ENCODE measurements at places on chromosomes 5 and 9. TPM values are rescaled to one million over a fixed set of nuclear protein-coding genes. Genes with fewer than 3 reads are reported as not detected.

GRCh38 chr5:73256862-73257261 is 83.9 kb downstream of the TMEM174 start:
- peak; percentile 64 for DNase-seq

The CFAP90 gene
- not detected for polyA plus RNA-seq

The CCL21 gene
- not detected for polyA plus RNA-seq

- DNase-seq = no peak
Measured at GRCh38 chr5:32785611-32786254, 74.6 kb downstream of the NPR3 start.

GRCh38 chr5:2801577-2802525 is 50.4 kb upstream of the IRX2 start:
- no peak for DNase-seq

DNA sequence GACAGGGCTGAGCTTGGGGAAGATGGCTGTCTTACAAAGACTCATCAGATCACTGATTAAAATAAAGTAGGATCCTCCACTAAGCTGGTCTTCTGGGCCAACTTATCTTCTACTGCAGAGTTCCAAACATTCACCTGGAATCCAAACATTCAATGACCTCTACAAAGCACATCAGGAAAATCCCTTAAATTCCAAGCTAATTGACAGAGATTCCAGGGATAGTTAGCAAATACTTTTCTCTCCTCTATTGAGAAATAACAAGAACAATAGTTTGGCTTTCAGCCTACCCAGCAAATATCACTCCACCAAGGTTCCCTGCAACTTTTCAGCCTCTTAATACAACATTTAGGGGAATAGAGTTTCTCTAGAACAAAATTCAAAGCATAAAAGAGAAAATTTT is 140.6 kb upstream of the LIFR start:
- no peak for DNase-seq

The PLAC8L1 gene
- not detected for polyA plus RNA-seq

The BTNL9 gene
- not detected for polyA plus RNA-seq

DNA sequence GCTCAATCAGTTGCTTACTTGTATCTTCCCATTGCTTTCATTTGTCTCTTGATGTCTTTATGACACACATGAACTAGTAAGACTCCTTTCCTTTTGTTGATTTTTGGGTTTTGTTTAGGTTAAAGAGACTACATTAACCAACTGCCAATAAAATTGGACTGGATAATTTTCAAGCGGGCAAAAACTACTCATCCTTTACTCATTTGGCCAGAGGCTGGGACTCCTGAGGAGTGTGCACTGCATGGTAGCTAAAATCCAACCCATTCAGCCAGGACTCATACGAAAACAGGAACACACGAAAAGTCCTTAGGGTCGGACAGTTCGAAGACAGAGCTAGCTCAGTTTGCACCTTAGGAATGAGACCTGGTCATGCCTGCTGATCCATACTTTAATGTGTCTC is 6.0 kb downstream of the SLC46A2 start:
- DNase-seq = no peak

The SYNPO gene
- 10.7 TPM for polyA plus RNA-seq

DNA sequence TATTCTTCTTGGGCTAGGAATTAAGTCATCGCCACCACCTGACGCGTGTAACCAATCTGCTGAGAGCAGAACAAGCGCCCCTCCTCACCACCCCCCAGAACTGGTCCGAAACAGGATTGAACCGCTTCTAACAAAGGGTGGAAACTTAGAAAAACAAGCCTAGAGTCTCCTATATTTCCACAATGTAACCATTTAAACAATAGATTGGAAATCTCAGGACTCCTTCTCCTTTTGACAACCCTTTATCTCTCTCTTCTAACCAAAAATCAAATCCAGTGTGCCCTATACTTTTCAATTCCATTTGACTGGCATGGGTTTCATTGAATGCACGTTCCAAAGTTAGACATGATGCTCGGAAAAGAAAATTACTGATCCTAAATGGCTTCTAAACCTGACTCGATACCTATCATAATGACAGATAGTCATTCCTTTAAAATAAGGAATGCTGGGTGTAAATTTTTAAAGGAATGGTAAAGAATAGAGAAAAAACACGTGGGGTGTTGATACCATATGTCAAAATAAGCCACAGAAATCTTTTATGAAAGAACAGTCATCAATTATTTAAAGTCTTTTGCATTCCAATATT is 1.2 kb downstream of the ARRDC3 start:
- peak; percentile 81 for DNase-seq

The SARDH gene
- 0.03 TPM for polyA plus RNA-seq

GRCh38 chr5:6759401-6759800 is 46.2 kb downstream of the TENT4A start:
- peak; percentile 11 for DNase-seq

The GABRA6 gene
- not detected for polyA plus RNA-seq

The ECM2 gene
- 0.99 TPM for polyA plus RNA-seq

- DNase-seq = no peak
Measured at GRCh38 chr9:91163773-91164471, 197.8 kb downstream of the AUH start.

DNA sequence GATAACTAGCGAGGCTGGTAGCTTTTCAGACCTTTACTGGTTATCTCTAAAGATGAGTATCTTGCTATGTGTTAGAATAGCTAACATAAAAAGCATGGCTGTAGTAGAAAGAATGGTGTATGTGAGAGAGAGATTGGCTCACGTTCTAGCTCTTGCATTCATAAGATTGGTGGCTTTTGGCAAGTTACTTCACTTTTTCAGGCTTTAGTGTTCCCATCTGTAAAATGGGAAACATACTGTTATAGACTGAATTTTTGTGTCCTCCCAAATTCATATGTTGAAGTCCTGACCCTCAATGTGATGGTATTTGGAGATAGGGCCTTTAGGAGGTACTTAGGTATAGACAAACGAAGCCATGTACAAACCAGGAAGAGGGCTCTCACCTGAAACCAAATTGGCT is 302.4 kb upstream of the KLF4 start:
- no peak for DNase-seq

GRCh38 chr5:80590766-80591165 is 20.7 kb upstream of the ANKRD34B start:
- no peak for DNase-seq

The LYSMD3 gene
- 18.9 TPM for polyA plus RNA-seq

The HMMR gene
- 16.2 TPM for polyA plus RNA-seq

The NEUROG1 gene
- not detected for polyA plus RNA-seq

The RXRA gene
- 17.2 TPM for polyA plus RNA-seq

The UNC13B gene
- polyA plus RNA-seq = 10.9 TPM

The ZFR gene
- polyA plus RNA-seq = 58.7 TPM

- no peak for DNase-seq
Measured at GRCh38 chr5:53560028-53560427, 411 bp upstream of the NDUFS4 start.

DNA sequence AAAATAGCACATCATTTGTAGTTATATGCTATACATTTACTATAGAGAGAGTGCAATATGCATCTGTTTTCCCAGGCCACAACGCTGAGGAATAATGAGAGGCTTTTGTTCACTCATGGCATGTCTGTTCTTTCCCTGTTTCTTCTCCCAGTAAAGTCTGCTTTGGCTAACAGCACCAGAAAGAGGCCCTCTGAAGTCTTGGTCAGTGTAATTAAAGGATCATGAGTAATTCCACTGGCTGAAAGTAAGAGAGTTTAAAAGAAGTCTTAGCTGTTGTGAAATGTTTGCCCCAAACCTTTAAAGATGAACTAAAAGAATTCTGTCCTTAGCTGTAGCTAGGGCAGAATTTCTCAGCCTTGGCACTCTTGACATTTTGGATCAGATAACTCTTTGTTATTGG is 228.8 kb downstream of the TLE4 start:
- no peak for DNase-seq

DNA sequence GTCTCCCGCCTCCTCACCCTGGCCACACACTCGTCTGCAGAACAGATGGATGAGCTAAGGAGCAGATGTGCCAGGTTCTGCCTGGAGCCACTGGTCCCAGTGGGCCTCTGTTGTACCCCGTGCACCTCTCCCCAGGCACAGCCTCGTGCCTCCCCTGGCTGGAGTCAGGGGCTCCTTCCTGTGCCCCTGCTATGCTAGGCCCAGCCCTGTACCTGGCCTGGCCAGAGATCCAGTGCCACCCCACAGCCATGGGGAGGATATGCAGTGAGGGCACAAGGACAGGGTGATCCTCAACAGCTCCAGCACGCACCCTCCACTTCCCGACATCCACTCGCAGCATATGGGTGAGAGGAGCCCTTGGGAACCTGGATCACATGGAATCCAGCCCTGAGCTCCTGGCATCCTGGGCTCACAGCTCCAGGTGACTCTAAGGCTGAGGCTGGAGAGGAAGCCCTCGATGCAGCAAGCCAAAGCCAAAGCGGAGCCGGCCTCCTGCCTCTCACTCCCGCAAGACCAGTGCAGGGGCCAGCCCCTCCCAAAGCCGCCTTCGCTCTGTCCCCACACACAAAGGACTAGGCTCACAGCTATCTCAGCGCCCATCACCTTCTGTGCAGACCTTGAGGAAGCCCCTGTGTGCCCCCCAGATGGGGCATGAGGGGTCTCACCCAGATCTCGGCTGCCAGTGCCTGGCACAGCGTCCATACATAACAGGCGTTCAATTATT is 23.7 kb upstream of the ADAMTS2 start:
- no peak for DNase-seq

DNA sequence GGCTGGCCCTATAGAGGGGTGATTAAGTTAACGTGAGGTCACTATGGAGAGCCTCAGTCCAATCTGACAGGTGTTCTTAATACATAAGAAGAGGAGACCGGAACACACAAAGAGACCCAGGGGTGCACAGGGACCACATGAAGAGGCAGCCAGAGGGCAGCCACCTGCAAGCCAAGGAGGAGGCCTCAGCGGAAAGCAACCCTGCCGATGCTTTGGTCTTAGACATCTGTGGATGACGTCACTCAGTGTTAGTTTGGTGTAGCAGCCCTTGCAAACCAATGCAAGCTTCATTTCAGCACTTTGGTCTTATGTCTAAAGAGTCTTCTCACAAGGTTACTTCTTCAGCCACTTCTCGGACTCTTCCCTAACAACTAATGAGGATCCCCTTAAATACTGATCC is 47.6 kb upstream of the GRHPR start:
- DNase-seq = no peak

DNA sequence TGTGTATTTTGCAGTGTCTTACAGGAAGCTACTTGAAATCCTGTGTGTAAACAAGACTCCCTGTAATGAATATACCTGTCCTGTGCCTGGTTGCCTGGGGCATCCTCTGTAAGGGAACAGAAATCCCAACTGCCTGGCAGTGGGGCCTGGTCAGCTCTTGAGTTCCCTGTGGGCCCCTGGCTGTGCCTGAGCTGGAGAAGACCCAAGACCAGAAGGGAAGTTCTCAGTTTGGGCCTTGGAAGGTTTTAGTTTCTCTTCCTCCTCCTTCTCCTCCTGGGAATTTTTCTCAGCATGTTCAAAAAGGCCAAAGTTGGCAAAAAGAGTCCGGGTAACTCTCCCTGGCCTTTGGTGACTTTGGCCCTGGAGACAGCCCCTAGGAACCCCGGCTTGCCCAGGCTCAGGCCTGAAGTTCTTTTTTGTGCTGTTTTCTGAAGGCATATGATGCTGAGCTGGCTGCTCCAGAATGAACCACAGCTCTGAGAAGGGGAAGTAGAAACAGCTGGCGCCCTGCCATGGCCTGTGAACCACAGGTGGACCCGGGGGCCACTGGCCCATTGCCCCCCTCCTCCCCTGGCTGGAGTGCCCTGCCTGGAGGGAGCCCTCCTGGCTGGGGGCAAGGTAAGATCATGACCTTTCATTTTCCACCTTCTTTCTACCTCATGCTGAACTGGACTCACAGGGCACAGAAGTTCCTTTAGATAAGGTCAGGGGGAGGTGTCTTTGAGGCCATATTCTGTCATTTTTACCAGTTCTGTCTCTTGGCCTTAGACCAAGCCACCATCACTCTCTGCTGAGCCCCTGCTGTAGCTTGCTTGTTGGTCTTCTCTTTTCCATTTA is 5.8 kb downstream of the TMEM268 start:
- DNase-seq = no peak

DNA sequence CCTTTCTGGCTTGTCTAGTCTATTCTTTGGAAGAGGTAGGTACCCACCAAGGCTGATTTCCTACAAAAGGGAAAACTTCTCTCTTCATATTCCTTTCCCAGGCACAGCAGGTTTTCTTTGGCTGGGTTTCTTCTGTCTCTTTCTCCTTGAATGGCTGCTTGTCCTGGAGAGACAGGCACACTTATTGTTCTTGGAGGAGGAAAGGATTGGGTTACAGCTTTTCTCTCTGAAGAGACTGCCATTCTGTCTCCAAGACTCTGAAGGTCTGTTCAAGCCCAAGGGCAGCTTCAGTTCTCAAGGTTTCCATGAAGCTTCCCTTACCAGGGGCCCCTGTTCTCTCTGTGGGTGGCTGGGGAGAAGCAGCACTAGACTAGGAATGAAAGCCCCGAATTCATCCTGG is 33.9 kb downstream of the ACTBL2 start:
- no peak for DNase-seq

GRCh38 chr9:117777823-117778222 is 73.6 kb downstream of the TLR4 start:
- no peak for DNase-seq

GRCh38 chr9:16406526-16407225 is 463.8 kb downstream of the BNC2 start:
- no peak for DNase-seq

DNA sequence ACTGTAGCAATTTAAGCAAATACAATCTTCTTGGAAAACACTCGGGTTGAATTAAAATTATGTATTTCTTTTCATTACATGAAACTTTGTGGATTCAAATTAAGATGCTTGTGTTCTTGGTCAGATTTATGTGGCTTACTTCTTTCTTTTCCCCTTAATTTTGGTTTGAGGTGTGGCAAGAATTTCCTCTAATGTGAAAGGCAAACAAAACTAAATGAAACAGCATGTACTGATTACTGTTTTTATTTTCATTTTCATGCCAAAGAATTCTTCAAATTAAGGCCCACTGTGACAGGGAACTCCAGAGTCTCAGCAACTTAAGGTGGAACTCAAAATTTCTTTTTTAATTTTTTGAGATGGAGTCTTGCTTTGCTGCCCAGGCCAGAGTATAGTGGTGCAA is at the start of gene OMD:
TSS of gene OMD (minus strand) at position 132 of the 400 bp plus-strand sequence. CDS start 6,913 bp downstream, outside the sequence.
- no peak for DNase-seq

DNA sequence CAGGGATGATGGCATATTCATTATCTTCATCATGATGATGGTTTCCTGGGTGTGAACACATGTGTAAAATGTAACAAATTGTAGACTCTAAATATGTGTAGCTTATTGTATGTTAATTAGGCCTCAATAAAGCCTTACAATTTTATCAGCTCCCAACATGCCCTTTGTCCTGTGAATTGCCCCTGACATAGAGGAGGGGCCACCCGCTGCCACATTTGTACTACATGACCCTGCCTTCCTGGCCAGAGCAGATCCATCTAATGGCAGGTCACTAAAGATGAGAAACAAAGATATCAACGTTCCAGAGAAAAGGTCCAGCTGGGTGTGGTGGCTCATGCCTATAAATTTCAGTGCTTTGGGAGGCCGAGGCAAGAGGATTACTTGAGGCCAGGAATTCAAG is 117.2 kb downstream of the CAAP1 start:
- DNase-seq = no peak

DNA sequence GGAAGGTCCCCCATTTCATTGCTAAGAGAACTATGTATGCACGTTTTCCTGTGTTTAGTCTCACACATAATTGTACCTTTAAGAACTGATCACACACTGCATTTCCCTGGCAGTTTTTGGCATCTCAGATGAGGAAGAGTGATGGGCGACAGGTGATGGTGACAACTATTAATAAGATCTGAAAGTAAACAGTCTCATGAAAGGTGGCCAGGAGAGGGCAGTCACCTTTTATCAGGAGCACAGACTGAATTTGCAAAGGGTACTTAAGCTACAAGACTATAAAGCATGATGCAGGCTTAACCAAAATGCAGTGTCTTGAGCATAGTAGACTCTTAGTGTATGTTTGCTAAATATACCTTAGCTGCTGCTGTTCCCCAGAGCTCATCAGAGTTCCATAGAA is 91.5 kb downstream of the GHR start:
- DNase-seq = no peak

- DNase-seq = no peak
Measured at GRCh38 chr5:172444626-172445365, 9.5 kb downstream of the SH3PXD2B start.

Measured in keratinocyte (primary cell).